ENCODE measurements at places on chromosomes 13 and 19.
A peak's percentile ranks its signal among the peaks of the same experiment; 100 is the strongest.

DNA sequence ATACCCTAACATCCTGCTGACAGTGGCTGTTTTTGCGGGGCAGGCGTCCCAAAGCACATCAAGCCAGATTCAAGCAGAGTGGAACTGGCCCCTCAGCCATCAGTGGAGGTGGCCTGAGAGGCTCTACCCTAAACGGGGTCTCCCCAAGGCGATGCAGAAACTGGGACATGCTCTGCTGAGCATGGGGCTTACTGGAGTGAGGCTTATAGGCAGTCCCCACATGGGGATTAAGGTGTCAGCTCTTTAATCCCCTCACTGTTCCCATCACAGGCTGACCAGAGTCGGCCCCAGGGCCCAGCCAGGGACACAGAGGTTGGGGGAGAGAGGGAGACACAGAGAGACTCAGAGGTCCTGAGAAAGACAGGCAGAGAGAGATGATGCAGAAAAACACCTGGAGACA is 17.0 kb downstream of the CYP2F1 start:
- no peak for DNase-seq

- DNase-seq = no peak
Observed at GRCh38 chr13:65966991-65967451, 1263.1 kb downstream of the PCDH9 start.

GRCh38 chr19:8373867-8374813 is 10.2 kb downstream of the ANGPTL4 start:
- DNase-seq = no peak

DNA sequence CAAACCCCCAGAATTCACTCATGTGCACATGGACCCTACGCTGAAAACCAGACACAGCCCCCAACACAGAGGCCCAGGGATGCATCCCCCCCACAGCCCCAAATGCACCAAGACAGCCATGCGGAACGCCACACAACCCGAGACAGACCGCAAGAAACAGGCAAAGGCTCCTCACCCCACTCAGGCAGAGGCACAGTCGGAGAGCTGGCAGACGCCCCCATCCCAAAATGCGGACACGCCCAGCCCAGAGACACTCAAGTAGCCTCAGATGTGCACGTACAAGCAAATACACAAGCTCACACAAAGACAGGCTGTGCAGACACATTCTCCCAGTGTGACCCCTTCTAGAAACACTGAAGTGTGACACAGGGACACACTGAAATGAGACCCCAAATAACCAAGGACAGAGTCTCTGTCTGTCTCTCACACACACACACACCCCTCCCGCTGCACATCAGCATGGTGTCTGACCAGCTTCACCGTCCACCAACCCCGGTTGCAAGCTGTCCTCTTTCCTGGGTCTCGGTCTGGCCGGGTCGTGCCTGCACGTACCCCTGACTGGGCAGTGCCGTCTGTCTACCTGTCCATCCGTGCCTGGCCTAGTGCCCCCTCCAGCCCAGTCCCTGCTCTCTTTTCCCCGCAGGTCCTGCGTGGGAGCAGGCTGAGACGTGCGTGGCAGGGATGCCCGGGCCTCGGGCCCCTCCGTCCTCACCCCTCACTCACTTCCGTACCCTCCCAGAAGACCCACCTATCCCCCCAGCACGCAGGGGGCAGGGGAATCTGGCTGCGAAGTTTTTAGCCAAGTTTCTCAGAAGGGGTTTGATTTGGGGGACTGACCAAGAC is 16.1 kb downstream of the ERFL start:
- DNase-seq = no peak

DNA sequence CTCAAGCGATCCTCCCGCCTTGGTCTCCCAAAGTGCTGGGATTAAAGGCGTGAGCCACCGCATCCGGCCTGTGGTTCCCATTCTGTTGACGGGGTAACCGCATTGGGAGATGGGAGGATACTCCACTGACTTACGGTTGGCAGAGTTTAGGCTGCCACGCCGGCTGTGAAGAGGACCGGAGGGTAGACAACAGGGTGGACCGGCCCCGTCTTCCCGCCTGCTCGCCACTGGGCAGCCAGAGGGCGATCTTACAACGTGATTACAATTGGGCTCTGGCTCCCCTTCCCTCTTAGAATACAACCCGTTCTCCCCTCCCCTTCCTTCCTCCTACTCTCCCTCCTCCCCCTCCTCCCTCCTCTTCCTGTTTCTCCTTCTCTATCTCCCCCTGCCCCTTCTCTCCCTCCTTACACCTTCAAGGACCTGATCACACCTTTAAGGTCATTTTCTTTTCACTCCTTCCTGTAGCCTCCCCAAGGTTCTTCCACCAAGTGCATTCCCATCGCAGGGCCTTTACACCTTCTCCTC is 957 bp upstream of the CCDC194 start:
- peak; percentile 79 for DNase-seq

- DNase-seq = no peak
Observed at GRCh38 chr13:42266473-42266872, 5.5 kb upstream of the AKAP11 start.

DNA sequence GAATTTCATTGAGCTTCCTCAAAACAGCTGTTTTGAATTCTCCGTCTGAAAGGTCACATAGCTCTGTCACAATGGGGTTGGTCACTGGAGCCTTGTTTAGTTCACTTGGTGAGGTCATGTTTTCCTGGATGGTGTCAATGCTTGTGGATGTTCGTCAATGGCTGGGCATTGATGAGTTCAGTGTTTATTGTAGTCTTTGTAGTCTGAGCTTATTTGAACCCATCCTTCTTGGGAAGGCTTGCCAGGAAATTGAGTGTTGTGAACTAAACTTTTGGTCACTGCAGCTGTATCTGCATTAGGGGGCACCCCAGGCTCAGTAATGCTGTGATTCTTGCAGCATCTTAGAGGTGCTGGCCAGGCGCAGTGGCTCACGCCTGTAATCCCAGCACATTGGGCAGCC is 22.0 kb downstream of the BLOC1S3 start:
- DNase-seq = no peak

DNA sequence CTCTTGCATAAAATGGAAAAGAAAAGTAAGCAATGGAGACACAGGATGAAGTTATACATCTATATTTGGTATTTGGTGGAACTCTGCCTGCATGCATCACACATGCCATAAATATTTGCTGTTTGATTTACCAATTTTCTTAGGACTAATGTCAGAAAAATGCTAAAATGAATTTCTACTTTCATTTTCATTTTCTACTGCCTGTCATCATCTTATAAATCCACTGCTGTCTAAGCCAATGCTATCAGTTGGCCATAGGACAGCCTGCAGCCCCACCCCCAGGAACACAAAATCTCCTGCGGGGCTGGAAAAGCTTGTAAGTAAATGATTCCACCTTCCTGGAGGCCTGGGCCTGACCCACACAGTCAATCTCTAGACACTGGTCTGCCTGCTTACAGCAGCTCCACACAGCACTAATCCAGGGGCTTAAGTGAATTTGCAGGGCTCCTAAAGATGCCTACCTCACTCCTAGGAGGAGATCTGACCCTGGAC is 122.0 kb downstream of the ENOX1 start:
- no peak for DNase-seq

DNA sequence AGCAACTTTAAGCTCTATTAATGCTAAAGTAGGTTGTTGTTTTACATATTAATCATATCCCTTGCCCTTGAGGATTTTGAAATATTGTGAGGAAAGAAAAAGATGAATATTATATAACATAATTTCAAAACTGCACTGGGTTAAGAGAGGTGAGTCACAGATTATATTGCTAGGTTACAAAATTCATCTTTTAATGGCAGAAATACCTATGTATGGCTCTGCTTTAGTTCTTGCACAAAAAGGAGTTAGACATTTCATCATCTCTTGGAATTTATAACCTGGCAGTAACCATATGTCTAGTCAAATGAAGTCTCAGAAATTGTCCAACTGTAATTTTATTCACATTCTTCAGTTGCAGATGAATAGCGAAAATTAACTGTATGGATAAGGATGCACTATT is 2041.1 kb downstream of the OLFM4 start:
- no peak for DNase-seq

GRCh38 chr13:21014139-21014501 is 47.3 kb downstream of the LATS2 start:
- no peak for DNase-seq

GRCh38 chr13:20676213-20676612 is 27.3 kb upstream of the IL17D start:
- DNase-seq = no peak

- no peak for DNase-seq
Observed at GRCh38 chr13:47188802-47189201, 291.9 kb upstream of the HTR2A start.

- no peak for DNase-seq
Observed at GRCh38 chr19:41205995-41206394, 13.0 kb downstream of the CYP2S1 start.

DNA sequence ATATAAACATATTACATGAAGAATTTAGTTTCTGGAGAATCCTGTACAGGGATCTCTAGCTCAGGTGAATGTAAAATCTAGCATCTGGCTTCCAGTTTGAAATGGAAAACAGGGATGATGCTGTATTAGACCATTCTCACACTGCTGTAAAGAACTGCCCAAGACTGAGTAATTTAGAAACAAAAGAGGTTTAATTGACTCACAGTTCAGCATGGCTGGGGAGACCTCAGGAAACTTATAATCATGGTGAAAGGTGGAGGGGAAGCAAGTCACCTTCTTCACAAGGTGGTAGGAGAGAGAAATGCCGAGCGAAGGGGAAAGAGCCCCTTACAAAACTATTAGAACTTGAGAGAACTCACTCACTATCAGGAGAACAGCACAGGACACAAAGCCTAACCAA is 17.0 kb upstream of the N4BP2L2 start:
- no peak for DNase-seq

DNA sequence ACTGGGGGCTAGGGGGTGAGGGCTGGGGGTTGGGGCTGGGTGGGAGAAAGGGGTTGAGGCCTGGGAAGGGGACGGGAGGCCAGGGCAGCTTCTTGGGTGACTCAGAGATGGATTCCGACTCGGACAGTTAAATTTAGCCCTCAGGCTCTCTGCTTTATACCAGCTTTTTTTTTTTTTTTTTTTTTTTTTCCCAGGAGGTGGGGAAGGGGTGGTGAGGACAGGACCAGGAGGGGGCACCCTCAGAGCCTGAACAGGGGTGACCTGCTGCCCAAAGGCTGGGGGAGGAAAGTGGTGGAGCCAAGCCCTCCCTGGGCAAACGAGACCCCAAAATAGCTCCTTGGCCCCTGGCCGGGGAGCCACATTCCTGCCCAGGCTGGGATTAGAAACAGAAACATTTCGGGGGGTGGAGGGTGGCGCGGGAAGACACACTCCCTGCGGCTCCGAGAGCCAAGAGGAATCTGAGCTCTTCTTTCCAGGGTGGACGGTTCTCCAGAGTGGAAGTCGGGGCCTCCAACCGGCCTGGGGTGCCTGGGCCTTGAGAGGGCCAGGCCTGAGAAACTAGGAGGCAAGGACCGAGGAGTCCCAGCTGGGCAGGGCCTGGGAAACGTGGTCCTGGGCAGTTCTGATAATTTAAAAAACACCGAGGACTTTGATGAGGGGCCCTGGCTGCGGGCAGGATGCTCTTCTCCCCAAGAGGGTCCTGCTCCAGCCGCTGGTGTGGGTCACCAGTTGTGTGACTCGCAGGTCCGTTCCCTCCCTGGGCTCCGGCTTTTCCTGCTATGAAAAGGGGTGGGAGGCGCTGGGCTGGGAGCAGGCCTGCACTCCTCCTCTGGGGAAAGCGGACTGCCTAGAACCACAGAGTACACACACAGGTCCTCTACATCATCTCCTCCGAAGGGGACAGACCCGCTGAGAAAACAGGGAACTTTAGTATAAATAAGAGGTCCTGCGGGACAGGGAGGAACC is 813 bp upstream of the DMPK start:
- no peak for DNase-seq

- no peak for DNase-seq
Observed at GRCh38 chr19:39017026-39017425, 15.3 kb downstream of the FBXO27 start.

GRCh38 chr13:73111331-73111730 is 52.5 kb downstream of the KLF5 start:
- DNase-seq = no peak

DNA sequence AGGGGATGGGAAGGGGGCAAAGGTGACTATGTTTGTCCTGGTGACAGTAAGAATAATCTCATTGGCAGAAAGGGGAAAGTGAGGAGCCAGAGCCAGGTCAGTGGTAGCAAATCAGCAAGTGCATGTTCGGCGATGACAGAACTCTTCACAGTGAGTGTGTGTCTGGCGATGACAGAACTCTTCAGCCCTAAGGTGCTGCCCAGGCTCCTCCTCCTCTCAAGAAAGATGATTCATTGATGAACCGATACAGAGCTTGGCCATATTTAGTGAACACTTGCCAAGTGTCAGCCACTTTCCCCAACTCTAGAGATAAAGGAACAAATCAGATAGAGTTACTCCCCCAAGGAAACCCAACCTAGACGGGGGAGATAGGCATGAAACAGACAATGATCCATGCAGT is 199.3 kb upstream of the UBL3 start:
- DNase-seq = no peak

GRCh38 chr19:53795019-53795418 is 29.1 kb downstream of the NLRP12 start:
- no peak for DNase-seq

DNA sequence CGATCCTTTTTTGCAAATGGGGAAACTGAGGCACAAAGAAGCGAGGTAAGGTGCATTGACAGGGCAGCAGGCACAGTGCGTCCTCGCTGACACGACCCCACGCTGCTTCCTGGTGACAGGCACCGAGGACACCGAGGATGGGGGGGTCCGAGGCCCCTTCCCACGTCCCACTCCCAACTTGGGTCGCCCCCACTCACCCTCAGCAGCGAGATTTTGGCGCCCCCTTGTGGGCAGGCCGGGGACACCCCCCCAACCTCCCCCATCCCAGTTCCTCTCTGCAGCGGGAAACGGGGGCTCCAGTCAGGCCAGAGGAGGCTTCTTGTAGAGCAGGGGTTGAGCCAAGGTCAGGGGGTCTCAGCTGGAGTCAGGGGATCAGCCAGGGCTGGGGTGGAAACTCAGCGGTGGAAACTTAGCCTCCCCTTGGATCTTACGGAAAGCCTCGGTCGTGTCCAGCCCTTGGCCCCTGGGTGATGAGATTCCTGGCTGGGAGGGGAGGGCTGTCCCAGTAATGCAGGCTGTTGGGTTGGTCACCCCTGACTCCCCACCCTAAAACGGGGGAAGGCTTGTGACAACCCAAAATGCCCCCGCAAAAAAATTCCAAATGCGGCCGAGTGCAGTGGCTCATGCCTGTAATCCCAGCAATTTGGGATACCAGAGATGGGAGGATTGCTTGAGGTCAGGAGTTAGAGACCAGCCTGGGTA is 8.2 kb downstream of the SMIM24 start:
- no peak for DNase-seq

- DNase-seq = no peak
Observed at GRCh38 chr13:100657881-100658315, 16.7 kb downstream of the TMTC4 start.

- no peak for DNase-seq
Observed at GRCh38 chr13:105914291-105915036, 621.0 kb downstream of the EFNB2 start.

- no peak for DNase-seq
Observed at GRCh38 chr19:752652-753517, 2.0 kb downstream of the MISP start.
